ENCODE measurements at places on chromosomes 7 and 10.
A peak's percentile ranks its signal among the peaks of the same experiment; 100 is the strongest.

GRCh38 chr7:127256041-127256725 lies 3.4 kb upstream of the GRM8 start:
- DNase-seq: no peak

GRCh38 chr10:11882646-11883375 lies 59.7 kb downstream of the PROSER2 start:
- no peak for DNase-seq

DNA sequence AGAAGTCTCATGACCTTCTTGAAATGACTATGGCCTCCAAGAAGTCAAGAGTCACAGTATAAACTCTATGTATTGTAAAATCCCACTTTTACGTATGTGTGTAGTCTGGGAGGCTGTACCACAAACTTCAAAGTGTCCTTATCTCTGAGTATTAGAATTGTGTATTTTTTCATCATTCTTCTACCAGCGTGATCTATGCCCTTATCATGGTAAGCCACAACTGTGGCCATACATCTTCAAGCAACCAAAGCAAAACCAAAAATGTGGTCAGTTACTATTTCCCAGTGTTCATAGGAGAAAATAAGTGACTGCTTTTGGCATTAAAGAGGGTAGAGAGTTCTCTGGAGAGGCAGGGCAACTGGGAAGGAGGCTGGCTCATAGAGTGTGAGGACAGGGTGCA lies 42.8 kb downstream of the SPOCK2 start:
- DNase-seq: no peak

DNA sequence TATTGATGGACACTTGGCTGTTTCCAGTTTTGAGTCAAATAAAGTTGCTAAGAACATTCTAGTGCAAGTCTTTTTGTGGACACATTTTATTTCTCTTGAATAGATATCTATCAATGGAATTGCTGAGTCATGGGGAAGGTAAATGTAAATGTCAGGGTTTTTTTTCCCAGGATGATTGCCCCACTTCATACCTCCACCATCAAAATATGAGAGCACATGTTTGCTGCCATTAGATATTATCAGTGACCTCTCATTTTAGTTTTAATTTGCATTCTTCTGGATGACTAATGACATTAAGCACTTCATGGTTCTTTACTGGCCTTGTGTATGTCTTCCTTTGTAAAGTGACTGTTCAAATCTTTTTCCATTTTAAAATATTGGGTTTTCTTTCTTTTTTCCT lies 45.7 kb downstream of the PAPSS2 start:
- no peak for DNase-seq

DNA sequence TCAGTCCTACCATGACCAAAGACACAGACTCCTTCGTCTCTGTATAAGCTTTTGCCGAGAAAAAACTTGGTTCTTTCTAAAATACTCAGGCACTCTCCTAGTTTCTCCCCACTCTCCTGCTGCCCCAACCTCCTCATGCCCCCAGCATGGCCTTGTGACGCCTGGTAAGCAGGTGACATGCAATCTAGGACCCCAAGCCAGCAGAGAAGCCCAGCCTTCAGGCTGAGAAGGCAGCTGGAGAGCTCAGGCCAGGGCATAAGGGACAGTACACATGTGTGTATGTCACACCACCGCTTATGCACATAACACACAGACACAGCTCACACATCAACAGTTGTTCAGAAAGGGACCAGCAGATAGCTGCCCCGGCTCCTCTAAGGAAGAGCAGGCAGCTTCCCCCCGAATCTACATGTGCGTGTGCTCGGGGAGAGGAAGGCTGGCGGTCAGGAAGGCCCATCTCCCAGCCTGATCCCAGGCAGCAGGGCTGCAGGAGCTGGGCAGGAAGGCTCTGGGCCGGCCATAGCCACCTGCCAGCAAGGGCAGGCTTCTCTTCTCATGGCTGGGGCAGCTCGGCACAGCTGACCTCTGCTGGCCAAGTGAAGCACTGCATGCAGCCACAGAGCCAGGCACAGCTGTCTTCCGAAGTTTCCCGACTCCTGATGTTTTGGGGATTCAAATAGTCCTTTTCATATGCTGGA lies 8.5 kb downstream of the DDX56 start:
- peak; percentile 62 for DNase-seq

- no peak for DNase-seq
Measured at GRCh38 chr10:63757067-63757466, 235.9 kb downstream of the REEP3 start.

DNA sequence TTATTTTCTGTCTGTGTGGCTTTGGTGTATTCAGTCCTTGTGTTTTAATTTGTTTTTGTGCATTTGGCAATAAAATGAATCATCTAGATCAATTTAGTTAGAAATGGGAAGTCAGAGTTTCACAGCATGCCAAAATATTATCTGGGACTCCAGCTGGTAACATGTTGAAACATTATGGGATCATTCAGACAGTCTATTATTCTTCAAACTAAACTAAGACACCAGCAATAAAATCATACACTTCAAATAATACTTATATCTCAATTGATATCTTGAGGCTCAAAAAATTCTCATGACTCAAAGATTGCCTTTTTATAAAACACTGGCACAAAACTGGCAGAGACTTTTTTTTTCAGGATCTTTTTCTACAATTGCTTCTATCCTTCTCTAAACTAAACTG lies 5.8 kb upstream of the RP9 start:
- DNase-seq: no peak

GRCh38 chr10:9535744-9536143 lies 1481.3 kb downstream of the GATA3 start:
- no peak for DNase-seq

GRCh38 chr7:70132852-70133690 lies 534.8 kb downstream of the AUTS2 start:
- no peak for DNase-seq

- DNase-seq: peak; percentile 39
Measured at GRCh38 chr10:109934958-109935793, 11.9 kb upstream of the XPNPEP1 start.

DNA sequence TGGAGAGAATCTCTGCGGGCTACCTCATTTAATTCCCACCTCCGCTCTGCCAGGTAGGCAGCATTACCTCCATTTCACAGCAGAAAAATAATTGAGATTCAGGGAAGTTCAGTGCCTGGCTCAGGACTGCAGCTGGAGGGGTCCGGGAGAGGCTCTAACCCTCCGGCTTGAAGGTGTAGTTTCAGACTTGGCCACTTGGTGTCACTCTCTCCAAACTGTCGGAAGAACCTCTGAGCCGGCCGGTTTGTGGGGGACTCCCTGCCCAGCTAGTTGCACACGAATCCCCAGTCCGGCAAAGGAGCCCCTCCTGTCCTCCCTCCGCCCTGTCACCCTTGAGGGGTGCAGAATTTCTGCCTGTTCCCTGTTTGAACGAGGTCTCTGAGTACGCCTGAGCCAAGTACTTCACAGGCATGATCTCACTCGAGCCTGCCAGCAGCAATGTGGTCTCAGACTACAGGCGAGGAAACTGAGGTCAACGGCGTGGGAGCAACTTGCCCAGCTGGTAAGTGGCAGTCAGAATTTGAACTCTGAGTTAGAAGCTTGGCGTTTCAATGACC lies 144.7 kb upstream of the ZNF716 start:
- no peak for DNase-seq

DNA sequence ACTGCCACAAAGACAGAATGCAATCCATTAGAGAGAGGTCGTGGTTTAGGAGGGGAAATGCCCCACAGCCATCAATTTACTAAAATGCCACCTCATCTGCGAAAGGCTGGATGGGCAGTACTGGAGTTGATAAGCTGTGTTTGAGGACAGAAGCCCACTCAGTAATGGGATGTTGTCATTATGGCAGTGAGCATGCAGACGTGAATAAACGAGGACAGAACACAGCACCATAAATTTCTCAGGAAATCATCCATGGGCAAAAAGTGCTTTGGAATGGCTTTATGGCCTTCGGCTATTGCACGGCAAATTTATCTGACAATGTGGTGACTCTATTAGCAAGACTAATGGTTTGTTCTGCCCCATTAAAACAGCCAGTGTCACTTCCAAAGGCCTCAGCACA lies 15.9 kb upstream of the C10orf53 start:
- DNase-seq: no peak

GRCh38 chr7:51949726-51950644 lies 633.4 kb upstream of the COBL start:
- no peak for DNase-seq

DNA sequence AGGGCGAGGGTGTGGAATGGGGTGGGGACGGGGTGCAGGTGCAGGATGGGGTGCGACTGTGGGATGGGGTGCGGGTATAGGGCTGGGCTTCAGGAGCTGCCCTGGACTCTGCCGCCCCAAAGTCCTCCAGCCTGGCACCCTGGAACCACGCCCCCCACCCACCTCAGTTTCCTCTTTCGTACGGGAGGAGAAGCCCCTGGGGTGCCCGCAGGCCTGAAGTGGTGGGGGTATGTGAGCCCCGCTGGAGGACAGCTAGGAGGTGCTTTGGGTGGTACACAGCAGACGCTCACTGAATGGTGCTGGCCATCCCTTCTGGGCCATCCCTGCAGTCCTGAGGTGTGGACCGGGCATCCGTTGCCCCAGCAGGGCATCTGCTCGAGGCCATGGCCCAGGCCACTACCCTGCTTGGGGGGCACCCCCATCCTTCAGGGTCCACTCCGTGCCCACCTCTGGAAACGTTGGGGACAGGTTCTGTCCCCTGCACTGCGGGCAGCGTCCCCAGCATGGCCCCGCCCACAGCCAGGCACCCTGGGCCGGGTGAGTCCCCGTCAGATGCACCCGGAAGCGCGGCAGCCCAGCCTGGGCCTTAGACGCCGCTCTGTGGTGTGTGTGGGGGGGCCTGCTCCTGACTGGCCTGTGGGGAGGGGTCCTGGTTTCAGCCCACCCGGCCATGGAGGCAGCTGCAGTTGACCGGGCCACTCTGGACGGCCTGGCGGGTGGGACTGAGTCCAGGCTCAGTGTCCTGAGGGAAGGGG lies 41.6 kb downstream of the UNCX start:
- no peak for DNase-seq

DNA sequence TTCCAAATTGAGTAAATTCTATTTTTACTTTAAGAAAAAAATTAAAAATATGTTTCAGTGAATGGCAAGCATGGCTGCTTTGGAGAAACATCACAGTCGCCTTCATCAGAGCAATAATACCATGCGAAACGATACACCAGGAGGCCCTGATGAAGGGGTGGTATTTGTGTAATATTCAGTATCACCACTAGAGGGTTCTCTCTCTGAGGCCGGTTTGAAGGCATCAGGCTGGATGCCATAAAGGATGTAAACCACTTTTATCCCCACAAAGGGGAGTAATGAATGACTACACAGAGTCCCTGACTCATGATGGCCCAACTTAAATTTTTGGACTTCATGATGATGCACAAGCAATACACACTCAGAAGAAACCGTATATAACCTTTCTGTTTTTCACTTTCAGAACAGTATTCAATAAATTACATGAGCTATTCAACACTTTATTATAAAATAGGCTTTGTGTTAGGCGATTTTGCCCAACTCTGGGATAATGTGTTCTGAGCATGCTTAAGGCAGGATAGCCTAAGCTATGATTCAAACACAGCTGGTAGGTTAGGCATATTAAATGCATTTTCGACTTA lies 95.5 kb downstream of the PPP1R17 start:
- peak; percentile 30 for DNase-seq

DNA sequence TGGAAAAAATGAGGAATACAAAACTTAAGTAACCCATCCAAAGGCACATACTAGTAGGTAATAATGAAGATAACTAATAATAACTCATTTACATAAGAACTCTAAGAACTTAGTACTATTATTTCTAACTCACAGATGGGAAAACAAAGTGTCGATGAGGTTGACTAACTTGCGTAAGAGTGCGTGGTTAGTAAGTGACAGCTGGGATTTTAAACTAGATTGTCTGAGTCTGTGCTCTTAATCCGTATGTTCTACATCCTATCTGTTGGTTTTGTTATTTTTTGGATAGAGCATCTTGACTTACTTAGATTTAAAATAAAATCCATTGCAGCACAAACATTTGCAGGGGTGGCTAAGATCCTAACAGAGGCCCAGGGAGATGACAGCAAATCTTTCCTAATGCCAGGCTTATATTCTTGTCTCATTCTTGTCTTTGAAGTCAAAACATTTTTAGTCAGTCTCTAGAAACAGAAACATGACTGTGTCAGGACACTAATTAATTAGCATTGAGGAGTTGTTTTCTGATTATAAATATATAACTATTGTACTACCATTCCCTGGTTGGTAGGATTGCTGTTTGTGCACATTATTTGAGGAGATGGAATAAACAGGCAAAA lies 11.7 kb downstream of the RPA3 start:
- DNase-seq: no peak

GRCh38 chr7:15459018-15459615 lies 102.7 kb downstream of the AGMO start:
- DNase-seq: no peak

DNA sequence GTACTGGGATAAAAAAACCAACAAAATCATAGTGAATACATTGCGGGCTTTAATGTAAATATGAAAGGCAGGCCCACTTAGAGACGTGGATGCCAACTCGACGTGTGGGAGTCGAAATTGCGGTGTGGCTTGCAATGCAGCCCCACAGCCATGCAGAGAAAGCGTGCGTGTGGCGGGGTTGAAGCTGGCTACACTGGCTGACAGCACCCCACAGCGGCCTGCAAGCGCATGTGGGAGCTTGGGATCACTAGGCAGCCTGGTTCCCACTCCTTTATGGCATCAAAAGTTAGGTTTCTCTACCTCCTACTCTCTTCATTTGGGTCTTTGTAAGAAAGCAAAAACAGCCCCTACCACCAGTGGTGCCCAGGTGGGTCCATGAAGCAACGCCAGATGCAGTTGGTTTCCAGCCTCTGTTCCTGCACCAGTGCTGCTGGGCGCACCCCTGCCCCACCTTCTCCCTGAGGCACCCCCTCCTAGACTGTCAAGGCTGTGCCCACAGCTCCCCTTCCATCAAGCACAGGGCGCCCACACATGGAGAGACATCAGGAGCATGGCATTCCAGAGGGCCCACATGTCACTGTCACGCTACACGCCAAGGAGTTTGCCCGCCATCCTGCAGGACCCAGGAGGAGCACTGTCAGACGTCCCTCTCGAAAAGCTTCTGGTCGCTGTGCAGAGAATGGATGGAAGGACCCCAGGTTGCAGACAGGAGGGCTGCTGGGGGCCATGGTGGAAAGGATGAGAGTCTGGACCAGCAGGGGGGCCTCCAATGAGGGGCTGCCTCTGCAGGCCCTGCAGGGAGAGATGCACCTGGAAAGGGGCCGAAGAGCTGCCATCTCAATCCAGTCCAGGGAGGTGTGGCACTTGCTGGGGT lies 142.9 kb downstream of the PAXIP1 start:
- no peak for DNase-seq

DNA sequence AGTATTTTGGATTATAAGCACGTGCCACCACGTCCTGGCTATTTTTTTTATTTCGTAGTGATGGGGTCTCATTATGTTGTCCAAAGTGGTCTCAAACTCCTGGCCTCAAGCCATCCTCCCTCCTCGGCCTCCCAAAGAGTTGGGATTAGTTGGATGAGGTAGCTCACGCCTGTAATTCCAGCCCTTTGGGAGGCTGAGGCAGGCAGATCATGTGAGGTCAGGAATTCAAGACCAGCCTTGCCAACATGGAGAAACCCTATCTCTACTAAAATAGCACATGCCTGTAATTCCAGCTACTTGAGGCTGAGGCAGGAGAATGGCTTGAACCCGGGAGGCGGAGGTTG lies 21.8 kb upstream of the YWHAG start:
- no peak for DNase-seq

All from large intestine (tissue), 12 donors.